Spleen (tissue), 13 donors: ENCODE measurements at places on chromosomes 2 and 18. TPM values are rescaled to one million over a fixed set of nuclear protein-coding genes. Genes with fewer than 3 reads are reported as not detected.

NOSTRIN gene
- 8.3 TPM for total RNA-seq

CDH19 gene
- total RNA-seq: 6.4 TPM

TMEM127 gene
- 70.4 TPM for total RNA-seq

TUBA3E gene
- total RNA-seq: not detected

DNA sequence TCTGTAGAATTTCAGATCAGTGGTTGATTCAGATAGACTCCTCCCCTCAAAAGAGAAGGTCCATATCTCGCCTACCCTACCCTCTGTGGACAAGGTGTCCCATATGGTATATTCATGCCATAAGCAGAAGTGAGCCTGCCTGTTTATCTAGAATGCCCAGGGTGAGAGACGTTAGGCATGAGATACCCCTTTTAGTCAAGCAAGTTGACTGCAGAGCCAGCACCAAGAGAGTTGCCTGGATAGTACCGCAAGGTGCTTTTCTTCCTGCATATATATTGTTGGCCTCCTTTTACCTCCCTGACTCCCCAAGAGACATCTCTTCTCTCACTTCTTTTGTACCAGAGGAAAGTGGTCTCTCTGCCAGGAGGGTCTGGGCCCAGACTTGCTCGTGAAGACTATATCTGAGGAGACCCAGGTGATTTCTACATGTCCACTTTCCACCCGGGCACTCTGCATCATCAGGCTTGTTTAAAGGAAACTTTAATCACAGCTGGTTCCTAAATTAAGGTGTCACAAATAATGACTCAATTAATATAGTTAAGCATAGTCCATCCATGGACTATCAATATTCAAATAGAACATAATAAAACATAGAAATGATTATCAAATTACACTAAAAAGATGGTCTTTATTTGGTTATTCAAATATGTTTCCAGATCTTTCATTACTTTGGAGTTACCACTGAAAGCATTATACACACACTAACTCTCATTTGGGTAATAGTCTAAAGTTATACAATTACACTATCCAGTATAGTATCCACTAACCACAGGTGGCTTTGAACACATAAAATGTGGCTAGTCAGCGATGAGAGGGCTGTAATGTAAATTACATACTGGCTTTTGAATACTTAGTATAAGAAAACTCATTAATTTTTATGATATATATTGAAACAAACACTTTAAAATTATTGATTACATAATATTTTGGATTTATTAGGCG is 4.1 kb downstream of the ITGA4 start:
- H3K27me3 ChIP-seq: no peaks in the 10 kb centered on the region
- no peaks in the 10 kb centered on the region for H3K36me3 ChIP-seq
- peak overlapping the region; percentile 74 for H3K4me3 ChIP-seq

- DNase-seq: no peak
- peaks cover 7% of the 10 kb centered on the region for H3K4me1 ChIP-seq
- no peaks in the 10 kb centered on the region for H3K27me3 ChIP-seq
- H3K27ac ChIP-seq: peak overlapping the region; percentile 72
- H3K4me3 ChIP-seq: no peak overlapping the region
These were observed 178.2 kb downstream of the ANAPC1 start for GRCh38 chr2:111705711-111706336.
